ENCODE measurements at places on chromosomes 11 and 22.

GRCh38 chr11:110160016-110160415 lies 66.8 kb downstream of the ZC3H12C start:
- DNase-seq: no peak

- no peak for DNase-seq
Observed at GRCh38 chr11:116421529-116422185, 351.1 kb downstream of the BUD13 start.

GRCh38 chr11:108498816-108499408 lies 728 bp upstream of the POGLUT3 start:
- no peak for DNase-seq

GRCh38 chr22:23688571-23688970 lies 2.2 kb upstream of the RGL4 start:
- DNase-seq: no peak

- DNase-seq: no peak
Observed at GRCh38 chr22:32695451-32695891, 106.0 kb upstream of the TIMP3 start.

- DNase-seq: no peak
Observed at GRCh38 chr11:68503792-68504191, 43.2 kb downstream of the PPP6R3 start.

DNA sequence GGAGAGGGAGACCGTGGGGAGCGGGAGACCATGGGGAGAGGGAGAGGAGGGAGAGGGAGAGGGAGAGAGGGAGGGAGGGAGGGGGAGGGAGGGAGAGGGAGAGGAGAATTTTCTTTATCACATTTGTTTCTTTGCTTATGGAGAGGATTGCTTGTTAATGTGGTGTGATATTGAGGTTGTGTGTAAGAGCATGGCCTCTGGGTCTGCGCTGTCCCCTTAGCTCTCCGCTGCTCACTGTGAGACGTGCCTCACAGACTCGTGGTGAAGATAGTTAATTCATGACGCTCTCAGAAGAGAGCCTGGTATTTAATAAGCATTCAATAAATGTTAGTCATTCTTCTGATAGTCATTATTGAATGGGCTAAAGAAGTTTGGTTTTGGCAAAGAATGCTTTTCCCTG lies 26.2 kb downstream of the PPFIA1 start:
- DNase-seq: no peak

DNA sequence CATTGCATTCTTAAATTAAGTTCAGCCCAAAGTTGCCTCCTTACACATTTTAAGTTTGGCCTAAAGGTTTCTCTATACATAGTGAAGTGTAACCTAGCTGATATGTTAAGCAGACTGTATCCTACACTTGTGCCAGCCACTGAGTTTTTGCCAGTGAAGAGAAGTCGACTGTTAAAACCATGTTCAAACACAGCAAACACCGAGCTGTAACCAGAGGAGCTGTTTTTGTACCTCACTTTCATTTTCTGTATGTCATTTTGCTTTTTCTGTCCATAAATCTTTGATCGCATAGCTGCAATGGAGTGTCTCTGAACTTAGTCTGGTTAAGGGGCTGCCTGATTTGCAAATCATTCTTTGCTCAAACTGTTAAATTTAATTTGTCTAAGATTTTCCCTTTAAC lies 403.7 kb downstream of the LUZP2 start:
- DNase-seq: no peak

- DNase-seq: no peak
Observed at GRCh38 chr22:26401726-26402125, 27.3 kb upstream of the ASPHD2 start.
